ENCODE measurements at places on chromosomes 2 and 18.

GRCh38 chr18:13374096-13374467, 155.5 kb downstream of the LDLRAD4 start:
- DNase-seq = no peak

DNA sequence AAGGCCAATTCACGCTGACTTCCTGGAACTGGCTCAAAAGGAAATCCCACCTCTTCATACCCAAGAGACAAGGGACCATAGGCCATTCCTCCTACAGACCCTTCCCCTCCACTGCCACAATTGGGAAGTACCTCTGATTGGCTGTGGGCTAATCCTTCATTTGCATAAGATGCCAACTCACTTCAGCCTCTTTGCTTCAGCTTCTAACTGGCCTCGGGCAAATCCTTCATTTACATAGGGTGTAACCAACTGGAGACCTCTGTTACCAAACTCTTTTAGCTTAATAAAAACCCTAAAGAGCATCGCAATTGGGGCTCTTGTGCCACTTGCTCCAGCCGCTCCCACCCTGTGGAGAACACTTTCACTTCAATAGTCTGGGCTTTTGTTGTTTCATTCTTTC, 38.2 kb downstream of the MC2R start:
- no peak for DNase-seq

GRCh38 chr2:241703032-241703604, 1.3 kb downstream of the ING5 start:
- DNase-seq = no peak

DNA sequence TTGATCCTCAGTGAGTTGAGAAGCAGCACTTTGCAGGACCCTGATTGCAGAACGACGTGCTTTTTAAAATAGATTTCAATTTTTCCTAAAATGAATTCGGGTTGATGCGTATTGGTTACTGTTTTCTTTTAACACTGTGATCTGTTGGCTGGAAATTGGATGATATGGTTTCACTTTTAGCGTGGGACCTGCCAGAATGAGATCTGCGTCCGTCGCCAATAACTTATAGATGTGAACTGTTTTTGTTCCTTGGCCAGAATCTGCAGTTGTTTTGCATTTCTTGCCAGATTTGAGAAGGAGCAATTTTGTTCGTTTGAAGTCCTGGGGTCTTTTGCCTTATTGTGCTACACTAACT, 703 bp downstream of the UGGT1 start:
- DNase-seq = no peak

GRCh38 chr2:112723995-112724394, 3.2 kb downstream of the NT5DC4 start:
- no peak for DNase-seq

DNA sequence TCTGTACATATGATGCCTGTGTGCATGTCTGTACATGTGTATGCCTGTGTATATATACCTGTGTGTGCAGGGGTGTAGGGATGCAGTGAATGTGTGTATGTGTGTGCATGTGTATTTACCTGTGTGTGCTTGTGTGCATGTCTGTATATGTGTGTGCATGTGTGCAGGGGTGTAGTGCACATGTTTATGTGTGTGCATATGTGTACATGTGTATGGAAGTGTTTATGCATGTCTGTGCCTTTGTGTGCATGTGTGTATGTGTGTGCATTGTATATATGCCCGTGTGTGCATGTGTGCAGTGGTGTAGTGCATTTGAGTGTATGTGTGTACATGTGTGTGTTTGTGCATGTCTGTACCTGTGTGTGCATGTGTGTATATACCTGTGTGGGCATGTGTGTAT, 51.0 kb upstream of the TMEM18 start:
- no peak for DNase-seq

- peak; percentile 74 for DNase-seq
These were observed 66.6 kb downstream of the CTIF start for GRCh38 chr18:48605408-48605845.

DNA sequence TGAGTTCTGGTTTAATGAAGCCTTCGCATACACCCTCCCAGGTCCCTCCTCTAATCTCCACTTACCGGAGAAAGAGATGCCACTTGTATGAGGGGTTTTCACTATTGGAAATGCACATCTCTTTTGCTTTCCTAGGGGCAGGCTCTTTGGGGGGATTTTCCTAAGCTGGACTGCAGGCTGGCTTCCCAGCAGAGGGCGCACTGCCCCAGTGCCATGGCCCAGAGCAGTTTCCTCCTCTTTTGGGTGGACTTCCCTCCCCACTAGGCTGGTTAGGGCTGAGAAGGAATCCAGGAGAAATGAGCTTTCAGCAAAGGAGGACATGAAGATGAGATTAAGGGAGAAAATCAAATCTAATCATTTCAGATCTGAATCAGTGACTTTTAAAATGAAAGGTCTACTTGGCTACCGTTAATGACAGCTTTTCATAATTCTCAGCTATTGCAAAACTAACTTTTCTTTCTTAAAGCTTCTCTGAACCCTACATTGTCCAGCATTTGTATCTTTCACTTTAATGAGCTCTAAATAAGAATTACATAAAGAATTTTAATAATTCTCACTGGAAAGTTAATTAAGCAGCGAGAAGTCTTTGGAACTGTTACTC, 784.1 kb upstream of the FANCL start:
- peak; percentile 5 for DNase-seq

All from RCC 7860 (cell line).